Neural progenitor cell (in vitro differentiated cells): ENCODE measurements at places on chromosomes 16 and 17.

- no peak for DNase-seq
These were observed 413.5 kb downstream of the CPPED1 start for GRCh38 chr16:12390074-12390605.

- DNase-seq: no peak
These were observed 20.6 kb downstream of the IRF8 start for GRCh38 chr16:85919271-85920267.

- no peak for DNase-seq
These were observed 60.5 kb downstream of the TMEM132E start for GRCh38 chr17:34639706-34640425.

DNA sequence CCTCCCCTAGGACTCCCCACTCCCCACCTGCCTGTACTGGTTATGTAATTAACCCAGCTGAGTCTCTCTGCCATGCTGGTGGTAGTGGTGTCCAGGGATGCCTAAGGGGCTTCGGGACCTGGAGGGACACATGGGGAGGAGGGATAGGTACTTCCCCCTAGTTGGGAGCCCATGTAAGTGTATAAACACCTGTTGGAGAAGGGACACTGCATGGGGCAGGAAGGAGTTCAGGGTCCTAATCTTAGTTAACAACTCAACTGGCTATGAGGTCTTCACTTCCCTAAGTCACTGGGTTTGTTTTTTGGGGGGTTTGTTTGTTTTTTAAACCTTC lies 1.3 kb downstream of the RASL10B start:
- DNase-seq: no peak

GRCh38 chr17:47935961-47936360 lies 5.4 kb upstream of the PNPO start:
- no peak for DNase-seq

DNA sequence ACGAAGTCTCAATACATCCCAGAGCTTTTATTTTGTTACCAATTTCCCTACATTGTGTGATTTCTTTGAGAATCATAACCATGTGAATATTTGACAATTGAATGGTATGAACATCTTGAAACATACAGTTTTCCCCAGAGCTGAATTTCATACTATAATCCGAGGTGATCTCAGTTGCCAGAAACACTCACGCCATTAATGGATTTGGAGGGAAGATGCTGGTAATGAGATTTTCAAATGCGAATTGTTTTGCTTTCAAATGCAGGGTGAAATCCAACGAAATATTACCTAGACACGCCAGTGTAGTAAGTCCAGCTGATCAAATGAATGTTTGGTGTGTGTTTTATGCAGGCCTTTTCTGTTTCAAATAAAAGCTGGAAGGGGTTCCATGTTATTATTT lies 277.8 kb upstream of the CDH5 start:
- DNase-seq: no peak

- no peak for DNase-seq
These were observed 7.5 kb downstream of the SLC6A4 start for GRCh38 chr17:30228011-30228410.

- no peak for DNase-seq
These were observed 42.1 kb downstream of the SNX20 start for GRCh38 chr16:50638816-50639670.

GRCh38 chr17:55437159-55437605 lies 15.5 kb upstream of the MMD start:
- DNase-seq: peak; percentile 34

- peak; percentile 25 for DNase-seq
These were observed 26.2 kb upstream of the NUDT7 start for GRCh38 chr16:77696149-77696548.

- no peak for DNase-seq
These were observed 215.6 kb upstream of the CDH5 start for GRCh38 chr16:66150698-66151482.

- DNase-seq: no peak
These were observed 27.9 kb downstream of the IRX6 start for GRCh38 chr16:55351936-55352335.

- DNase-seq: peak; percentile 0
These were observed 5.5 kb downstream of the PRR29 start for GRCh38 chr17:64003526-64004121.

DNA sequence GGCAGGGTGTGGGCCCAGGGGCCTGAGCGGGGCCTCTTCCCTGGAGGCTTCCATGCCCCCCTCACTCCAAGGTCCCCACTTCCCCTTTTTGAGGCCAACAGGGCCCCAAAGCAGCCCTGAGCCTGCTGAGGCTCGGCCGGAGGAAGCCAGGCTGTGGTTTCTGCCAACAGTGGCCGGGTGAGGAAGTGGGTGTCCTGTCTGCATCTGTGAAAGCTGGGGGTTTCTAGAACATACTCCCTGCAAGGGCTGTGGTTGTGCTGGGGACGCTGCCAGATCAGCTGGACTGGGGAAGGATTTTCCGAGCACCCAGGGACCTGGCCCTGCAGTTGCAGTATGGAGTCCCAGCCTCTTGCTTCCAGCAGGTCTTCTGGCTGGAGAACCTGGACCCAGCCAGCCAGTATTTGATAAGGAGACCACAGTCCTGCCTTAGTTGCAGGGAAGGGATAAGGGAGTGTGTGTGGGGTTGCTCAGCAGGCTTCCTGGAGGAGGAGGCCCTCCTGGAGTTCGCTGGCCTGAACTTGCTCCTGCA lies 15.7 kb downstream of the ADCY7 start:
- no peak for DNase-seq

DNA sequence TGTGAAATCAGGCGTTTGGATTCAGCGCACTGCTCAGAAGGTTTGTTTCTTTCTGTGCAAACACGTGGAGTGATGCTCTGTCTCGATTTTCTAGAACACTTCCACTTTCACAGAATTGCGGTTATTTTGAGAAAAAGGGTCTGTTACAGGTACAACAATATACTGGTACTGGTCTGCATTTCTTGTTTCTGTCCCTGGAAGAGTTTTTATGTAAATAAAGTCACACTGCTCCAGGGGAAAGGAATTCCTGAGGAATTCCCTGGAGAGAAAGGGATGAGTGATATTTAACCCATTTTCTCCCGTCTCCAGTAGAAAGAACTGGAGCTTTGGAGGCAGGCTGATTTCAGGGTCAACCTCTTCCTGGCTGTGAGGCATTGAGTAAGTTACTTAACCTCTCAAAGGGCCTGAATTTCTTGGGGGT lies 16.2 kb upstream of the RMI2 start:
- peak; percentile 56 for DNase-seq

GRCh38 chr16:87493608-87494280 lies 920 bp upstream of the ZCCHC14 start:
- peak; percentile 47 for DNase-seq

GRCh38 chr16:88045820-88046303 lies 94.6 kb downstream of the BANP start:
- no peak for DNase-seq

GRCh38 chr17:39997543-39997942 lies 16.9 kb downstream of the PSMD3 start:
- no peak for DNase-seq

- DNase-seq: no peak
These were observed 11.6 kb upstream of the CBX4 start for GRCh38 chr17:79850571-79851460.

DNA sequence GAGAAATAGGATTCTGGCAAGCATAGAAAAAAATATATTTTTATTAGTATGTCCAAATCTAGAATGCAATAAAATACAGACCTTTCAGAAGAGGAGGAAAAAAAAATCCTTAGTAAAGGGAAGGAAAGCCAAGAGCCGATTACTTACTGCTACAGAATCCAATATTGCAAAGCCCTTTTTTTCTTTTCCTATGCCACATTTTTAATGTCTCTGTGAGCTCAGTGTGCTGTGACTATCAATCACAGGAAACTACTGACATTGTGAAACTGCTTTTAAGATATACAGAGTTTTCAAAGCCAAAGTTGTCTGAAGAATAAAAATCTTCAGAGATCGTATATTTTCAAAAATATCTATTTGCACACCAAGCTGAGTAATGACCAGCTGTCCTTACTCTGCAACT lies 120.4 kb downstream of the CHD9NB start:
- no peak for DNase-seq

GRCh38 chr16:55255733-55256282 lies 68.2 kb upstream of the IRX6 start:
- DNase-seq: no peak

DNA sequence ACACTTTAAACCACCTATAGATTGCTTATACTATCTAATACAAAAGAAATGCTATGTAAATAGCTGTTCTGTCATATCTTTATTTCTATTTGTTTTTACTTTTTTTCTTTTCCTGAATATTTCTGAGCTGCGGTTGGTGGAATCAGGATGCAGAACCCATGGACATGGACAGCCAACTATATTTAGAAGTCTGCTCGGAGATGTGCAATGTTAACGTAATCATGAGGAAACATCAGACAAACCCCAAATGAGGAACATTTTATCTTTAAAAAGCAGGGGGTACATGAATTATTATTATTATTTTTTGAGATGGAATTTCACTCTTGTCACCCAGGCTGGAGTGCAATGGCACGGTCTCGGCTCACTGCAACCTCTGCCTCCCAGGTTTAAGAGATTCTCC lies 31.4 kb upstream of the GHDC start:
- no peak for DNase-seq

- no peak for DNase-seq
These were observed 1.7 kb upstream of the USP43 start for GRCh38 chr17:9643611-9644010.

DNA sequence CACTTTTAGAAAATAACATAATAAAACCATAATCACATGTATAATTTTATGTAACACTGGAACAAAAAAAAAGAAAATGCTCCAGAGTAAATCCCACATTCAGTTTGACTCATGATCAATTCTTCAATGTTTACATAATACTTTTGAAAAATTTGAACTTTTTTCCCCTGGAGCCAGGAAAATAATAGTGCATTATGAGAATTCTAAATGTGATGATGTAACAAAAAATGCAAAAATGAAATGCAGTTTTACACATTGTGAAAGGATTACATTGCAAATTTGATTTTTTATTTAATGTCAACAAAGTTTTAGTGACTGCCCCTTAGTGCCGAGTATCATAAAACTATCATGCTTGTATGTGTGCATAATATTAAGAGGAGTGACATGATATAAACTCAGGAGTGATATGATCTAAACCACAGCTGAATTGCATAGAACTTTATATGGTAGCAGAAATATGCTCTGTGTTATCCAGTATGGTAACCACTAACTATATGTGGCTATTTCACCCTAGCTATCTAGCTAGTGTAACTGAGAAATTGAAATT lies 238.2 kb downstream of the CDH8 start:
- DNase-seq: no peak
